ENCODE measurements at places on chromosomes 11 and 22.

DNA sequence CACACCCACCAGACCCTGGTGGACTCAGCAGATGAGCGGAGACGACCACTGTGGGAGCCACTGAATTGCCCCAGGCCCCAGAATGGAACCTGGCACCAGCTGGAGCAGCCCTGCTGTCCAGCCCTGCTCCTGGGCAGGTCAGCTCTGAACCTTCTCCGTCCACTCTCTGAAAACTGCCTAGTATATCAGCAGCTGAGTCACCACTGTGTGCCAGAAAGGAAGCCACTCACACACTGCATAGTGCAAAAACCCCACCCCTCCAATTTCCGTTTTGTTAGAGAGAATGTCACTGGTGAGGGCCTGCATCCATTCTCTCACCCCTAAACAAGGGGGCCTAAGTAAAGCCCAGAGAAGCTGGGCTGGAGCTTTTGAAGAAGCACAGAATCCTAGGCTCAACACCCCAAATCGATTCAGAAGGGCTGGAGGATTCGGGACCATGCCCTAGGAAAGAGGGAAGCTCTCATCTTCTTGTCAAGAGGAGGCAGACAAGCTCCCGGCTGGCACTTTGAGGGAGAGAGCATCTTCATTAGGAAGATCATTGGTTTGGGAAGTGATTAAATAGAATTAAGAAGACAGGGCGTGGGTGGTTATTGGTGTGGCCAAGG, 44.5 kb downstream of the GALNT18 start:
- no peak for DNase-seq

DNA sequence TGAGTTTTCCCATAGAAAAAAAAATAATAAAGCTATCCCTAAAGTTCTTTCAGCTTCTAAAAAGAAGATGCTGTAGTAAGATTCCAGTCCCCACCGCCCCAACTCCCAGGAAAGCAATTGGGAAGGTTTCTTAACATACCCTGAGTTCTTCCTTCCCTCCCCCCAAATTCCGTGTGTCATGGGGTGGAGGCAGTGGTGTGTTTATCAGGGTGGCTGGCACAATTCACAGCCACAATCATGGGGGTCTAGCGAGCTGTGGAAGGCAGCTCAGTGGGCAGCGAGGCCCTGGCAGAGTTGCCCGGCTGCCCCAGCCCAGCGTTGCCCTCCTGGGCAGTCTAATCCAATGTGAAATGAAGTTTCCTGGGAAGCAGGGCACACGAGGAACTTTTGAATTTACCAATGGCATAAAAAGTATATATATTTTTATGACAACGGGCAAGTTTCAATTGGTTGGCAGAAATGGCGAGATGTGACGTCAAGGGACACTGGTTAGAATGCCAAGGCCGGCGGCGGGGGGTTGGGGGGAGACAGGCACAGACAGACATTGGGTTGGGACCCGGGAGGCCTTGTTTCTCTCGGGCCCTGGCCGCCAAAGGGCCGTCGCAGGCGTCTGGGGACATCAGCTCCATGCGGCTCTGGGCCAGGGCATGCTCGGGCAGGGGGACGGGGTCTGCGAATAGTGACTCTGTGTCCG, 80.7 kb upstream of the PPARA start:
- DNase-seq: no peak

DNA sequence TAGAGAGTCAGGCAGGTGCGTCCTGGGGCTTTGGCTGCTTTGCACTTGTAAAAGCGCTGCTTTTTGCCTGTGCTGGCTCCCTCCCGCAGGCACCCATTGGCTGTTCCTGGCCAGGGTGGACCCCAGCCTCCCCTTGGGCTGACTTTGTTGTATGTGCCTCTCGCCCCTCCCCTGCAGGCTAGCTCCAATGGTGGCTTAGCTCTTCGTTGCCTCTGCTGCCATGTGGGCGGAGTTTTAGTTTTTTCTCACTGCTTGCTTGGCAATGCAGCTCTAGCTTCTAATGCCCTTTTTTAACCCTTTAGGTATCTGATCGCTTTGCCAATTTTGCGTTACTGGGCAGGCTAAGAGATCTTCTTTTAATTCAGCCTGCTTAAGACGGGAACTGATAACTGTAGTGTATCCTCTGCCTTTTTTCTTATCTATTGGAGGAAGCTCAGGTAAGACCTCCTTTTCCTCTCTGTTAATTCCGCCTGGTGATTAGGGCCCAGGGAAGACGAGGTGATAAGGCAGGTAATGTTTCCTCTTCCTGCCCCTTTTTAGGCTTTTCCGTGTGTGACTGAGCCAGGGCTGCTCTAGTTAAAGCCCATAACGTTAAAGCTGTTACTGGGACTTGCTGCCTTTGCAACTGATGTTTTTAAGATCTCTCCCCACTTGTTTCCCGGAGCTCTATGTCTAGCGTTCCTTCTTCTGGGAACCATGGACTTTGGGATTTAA, 11.7 kb upstream of the GLYATL1 start:
- no peak for DNase-seq

DNA sequence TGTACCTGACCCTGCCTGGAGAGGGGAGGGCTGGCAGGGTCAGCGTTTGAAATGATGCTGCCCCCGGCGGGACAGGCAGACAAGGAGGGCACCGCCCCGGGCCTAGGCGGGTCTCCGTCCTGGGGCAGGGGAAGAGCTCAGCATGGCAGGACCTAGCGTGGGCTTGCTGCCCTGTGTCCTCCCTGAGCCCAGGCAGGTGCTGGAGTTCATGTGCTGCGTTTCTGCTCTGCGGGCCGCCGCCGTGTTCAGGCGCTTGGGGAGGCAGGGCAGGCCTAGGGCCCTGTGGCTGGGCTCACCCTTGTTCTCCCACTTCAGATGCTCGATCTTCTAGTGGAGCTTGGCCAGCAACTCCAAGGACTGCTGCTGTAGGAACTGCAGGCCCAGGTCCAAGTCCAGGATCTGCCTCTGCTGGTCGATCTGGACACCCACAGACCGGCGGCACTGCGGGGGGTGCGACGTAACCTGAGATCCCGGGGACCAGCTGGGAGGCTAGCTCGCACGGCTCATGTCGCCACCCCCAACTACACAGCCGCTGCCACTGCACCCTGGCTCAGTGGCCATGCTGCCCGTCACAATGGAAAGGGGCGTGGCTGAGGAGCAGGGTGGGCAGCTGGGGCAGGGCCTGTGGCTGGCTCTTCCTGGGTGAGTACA, 84.4 kb downstream of the MED15 start:
- DNase-seq: no peak

- no peak for DNase-seq
Measured at GRCh38 chr11:74463216-74463615, 4.1 kb downstream of the KCNE3 start.

DNA sequence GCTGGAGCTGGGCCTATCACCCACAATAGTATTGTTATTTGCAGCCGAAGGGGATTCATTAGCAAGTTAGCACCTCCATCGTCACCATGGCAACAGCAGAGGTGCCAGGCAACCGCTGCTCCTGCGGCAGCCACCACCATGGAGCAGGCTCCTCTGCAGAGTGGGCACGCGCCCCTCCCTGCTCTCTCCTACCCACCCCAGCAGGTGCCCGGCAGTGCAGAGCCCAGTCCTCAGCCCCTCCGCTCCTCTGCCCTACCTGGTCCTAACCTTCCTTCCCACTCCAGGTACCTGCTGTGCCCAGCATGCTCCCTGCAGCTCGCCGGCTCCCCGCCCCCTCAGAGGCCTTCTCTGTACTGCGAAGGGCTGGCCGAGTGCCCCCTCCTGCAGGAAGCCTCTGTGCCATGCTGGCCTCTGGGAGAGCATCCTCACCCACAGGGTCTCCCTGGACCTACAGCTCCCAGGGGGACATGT, 3.6 kb downstream of the DUSP8 start:
- DNase-seq: no peak

- no peak for DNase-seq
Measured at GRCh38 chr22:36865346-36865745, 4.5 kb downstream of the NCF4 start.

DNA sequence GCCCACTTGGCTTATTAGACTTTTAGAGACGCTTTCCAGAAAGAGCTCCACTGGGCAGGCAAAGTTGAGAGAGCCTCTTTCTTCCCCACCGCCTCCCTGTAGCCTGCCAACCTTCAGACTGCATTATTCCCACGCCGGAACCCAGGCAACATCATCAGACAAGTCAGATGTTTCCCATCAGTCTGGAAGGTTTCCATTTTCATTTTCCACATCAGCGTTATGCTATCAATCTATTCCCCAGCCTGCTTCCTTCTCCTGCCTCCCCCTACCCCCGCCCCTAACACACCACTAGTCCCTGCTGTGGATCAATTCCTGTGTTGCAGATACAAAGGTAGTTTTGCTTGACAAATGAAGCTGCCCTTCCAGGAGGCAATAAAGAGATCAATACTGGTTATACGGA, 184.8 kb downstream of the DSCAML1 start:
- DNase-seq: no peak

GRCh38 chr11:122189229-122189628, 73.2 kb upstream of the BLID start:
- no peak for DNase-seq

GRCh38 chr11:1540074-1540473, 32.0 kb downstream of the DUSP8 start:
- DNase-seq: no peak

DNA sequence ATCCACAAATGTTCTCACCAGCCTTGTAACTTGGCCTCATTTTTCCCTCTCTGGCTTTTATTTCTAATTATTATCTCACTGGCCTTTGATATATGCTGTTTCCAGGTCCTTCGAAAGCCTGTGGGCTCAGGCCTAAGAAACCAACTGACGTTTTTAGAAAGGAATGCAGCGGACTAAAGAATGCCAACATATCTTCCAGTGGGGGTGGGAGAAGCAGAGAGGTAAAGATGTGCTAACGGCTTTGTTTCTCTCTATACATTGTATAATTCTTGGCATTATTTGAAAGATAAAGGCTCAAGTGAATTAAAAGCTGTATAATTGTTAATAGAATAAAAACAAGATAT, 28.2 kb downstream of the OR6Q1 start:
- no peak for DNase-seq

DNA sequence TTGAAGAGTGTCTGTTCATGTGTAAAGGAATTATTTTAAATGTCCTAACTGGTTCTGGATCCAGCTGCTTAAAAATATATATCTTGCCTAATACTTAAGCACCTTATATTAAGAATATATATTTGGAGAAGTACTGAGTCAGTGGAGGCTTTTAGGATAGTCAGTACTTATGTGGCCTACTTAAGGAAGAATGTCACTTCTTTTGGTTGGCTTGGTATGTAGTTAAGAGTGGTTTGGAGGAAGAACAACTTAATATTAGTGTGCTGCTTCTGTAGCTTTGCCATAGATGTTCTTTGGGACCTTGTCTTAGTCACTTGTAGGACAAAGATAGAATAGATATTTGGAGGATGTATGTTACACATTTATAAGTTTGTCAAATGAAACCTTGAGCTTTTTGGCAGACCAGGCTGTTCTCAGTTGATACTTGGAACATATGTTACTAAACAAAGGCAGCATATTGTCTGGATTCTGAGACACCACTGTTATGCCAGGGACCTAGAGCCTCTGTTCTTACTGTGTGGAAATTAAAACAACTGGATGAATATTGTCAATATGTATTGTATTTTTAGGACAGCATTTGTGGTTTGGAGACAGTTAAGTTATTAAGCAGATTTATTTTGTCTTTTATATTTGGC, 4.9 kb downstream of the HIPK3 start:
- DNase-seq: no peak

DNA sequence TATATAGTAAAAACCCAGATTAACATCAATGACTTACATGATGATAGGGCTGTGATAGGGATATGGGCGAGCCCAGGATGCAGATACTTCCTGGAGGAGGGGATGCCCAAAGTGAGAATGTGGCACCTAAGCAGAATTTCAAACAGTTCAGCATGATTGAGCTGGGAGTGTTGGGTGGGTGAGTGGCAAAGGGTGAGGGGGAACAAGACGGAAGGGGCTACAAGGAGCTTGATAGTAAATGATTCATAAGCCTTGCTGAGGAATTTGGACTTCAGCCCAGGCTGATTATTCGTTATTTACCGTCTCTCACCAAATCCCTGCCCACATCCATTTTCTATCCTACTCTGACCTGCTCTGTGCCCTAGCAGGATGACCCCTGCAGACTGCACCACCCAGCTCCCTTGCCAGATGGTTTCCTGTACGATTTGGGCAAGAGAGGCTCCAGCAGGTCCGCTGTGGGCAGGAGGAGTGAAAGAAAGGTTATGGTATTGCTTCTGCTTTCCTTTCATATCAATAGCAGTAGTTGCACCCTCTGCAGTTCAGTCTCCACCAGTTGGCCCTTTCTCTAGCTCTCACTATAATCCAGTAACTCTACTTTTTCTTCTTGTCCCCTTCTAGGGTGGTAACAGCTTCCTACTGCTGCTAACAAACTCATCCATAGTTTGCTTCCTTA, 30.3 kb upstream of the SIK2 start:
- DNase-seq: no peak

- DNase-seq: no peak
Measured at GRCh38 chr11:71144736-71145135, 107.6 kb downstream of the SHANK2 start.

DNA sequence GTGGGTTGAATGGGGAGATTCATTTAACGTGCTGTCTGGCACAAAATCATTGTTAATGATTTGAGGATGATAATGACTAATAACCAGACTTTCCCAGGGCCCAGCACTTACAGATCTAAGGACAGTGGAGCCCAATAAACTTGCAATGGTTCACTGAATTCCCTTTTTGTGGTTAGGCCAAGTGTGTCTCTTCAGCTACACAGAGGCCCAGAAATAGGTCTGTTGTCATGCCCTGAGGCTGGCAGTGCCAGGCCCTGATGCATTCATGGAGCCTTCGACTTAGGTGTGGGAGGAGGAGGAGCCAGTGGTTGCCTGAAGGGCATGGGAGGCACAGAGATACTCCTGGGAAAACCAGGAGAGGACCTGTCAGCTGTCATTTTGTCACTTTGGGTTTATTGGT, 56.1 kb downstream of the KIAA1671 start:
- no peak for DNase-seq

DNA sequence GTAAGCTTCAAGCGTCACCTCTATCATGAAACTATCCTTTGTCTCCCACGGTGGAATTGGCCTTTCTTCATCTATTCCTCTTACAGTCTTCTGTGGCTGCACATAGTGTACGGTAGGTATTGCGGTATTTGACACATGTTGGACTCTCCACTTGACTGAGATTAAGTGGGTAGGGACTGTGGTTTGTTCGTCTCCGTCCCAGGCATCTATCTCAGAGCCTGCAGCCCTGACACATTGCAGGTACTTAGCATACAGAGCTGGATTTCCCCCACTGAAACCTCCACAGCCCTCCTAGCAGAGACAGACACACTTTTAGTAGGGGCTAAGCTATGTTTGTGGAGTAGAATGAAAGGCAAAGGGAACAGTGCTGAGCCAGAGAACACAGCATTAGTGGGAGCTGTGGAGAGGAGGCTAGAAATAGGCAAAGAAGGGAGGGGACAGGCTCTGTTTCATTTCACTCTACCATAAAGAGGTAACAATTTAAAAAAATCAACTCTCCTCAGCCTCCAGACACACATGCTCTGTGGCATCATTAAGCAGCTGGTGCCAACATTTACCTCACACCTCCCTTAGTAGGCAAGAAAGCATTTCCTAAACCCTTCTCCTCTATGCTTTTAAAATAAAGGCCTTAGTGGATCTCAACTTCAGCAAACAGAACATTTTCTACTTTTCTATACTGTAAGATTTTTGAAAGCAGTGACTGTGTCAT, 277.5 kb downstream of the KIRREL3 start:
- DNase-seq: no peak

GRCh38 chr22:49204599-49205482, 622.8 kb downstream of the BRD1 start:
- DNase-seq: no peak

GRCh38 chr11:20249378-20249777, 89.1 kb upstream of the DBX1 start:
- DNase-seq: no peak

GRCh38 chr11:12922980-12923507, 86.1 kb upstream of the RASSF10 start:
- no peak for DNase-seq

All from stimulated activated CD8-positive, alpha-beta memory T cell treated with anti-CD3 and anti-CD28 coated beads, Interleukin-7, amount 100 ng/mL, for 1 hour (primary cell).